Posterior cingulate gyrus (tissue), 11 donors: ENCODE measurements at places on chromosomes 7 and 10.

GRCh38 chr10:4310172-4310571 is 515.8 kb upstream of the AKR1E2 start:
- no peak for DNase-seq

DNA sequence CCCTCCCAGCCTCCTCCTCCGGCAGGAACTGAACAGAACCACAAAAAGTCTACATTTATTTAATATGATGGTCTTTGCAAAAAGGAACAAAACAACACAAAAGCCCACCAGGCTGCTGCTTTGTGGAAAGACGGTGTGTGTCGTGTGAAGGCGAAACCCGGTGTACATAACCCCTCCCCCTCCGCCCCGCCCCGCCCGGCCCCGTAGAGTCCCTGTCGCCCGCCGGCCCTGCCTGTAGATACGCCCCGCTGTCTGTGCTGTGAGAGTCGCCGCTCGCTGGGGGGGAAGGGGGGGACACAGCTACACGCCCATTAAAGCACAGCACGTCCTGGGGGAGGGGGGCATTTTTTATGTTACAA is 83.3 kb downstream of the PAX2 start:
- DNase-seq: no peak

- DNase-seq: peak; percentile 40
These were observed at the start of gene PTPRE for GRCh38 chr10:127906548-127907377. TSS of gene PTPRE (plus strand) at chr10:127907103. CDS start at chr10:128040882, 133,779 bp downstream.

DNA sequence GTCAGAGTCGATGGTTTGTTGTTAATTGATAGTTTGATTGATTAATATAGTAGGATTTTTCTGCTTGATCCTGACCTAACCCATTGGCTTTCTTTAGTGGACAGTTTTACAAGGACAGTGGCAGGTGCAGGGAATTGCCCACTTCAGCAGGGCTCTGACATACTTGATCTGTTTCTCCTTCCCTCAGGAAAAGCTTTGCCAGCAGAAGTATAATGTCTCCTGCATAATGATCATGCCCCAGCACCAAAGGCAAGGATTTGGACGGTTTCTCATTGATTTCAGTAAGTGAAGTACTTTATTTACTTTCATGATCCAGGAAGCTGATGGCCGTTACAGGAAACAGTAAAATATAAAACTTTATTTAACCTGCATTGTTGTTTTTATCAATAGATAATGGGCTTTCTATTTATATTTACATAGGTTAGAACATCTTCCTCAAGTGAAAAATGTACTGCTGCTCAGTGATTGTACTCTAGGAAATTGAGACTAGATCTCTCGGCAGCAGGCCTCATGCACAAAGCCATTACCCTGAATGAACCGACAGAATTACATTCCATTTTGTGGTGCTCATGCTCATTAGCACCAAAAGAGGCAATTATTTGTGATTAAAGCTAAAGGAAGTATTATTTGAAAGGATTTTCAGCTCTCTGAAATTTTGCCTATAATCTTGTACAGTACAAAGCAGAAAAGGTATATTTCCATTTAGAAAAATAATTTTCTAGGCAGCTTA is 122.5 kb upstream of the SAMD8 start:
- no peak for DNase-seq

GRCh38 chr7:144670218-144670617 is 165.6 kb downstream of the TPK1 start:
- DNase-seq: no peak

DNA sequence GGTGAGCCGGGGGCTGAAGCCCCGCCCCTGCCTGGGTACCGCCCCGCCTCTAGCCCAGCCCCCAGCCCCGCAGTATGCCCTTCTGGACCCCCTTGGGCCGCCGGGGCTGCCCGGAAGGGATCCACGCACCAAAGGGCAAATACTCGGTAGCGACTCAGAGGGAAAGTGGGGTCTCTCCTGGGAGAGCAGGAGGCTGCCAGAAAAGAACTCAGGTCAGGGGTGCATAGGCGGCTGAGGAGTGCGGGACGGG is 796 bp downstream of the FBXL15 start:
- no peak for DNase-seq

GRCh38 chr7:38524786-38525185 is 106.4 kb downstream of the AMPH start:
- DNase-seq: no peak

DNA sequence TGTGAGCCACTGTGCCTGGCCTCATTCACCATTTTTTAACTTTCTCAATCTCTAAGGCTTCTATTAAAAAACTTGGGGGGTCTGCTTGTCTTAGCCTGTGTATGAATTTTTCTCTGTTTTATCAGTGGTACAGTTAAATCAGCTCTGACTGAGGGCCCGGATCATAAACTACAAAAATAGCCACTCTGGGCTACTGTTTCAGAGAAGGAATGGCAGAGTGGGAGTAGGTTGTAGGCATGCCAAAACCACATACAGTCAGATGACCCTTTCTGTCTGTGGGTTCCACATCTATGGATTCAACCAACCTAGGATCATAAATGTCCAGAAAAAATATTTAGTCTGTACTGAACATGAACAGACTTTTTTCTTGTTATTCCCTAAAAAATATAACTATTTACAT is 21.3 kb downstream of the TBC1D12 start:
- DNase-seq: no peak

DNA sequence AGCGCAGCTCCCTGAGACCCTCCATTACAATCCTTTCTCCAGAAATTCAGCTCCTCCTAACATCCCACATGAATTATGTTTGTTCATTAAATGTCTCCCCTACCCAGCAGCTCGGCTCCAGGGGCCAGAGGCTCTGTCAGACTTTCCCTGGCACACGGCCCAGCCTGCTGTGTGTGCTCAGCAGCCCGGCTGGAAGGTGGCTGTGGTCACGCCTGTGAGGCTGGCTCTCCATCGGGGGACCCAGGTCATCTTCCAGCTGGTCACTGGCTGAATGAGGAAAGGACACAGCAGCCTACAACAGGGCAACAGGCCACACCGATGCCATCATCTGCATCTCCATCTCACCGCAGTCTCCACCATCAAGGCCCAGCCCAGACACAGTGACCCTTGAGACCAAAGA is 219.8 kb downstream of the MAD1L1 start:
- DNase-seq: no peak

DNA sequence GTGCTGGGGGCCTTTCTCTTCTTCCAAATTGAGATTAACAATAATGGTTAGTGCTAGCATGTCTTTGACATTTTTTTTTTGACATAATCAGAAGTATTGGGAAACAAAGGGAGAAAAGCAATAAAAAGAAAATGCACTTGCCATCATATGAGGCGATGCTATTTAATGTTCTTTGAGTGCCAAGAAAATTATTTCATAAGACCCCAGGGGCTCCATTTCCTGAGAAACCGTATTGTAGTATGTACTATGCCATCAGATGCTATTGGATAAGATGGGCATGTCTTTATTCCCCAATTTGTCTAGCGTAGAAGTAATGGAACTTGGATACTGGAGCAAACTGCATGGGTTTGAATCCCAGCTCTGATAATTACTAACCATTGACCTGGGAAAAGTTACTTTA is 408.9 kb downstream of the ADRA2A start:
- no peak for DNase-seq

DNA sequence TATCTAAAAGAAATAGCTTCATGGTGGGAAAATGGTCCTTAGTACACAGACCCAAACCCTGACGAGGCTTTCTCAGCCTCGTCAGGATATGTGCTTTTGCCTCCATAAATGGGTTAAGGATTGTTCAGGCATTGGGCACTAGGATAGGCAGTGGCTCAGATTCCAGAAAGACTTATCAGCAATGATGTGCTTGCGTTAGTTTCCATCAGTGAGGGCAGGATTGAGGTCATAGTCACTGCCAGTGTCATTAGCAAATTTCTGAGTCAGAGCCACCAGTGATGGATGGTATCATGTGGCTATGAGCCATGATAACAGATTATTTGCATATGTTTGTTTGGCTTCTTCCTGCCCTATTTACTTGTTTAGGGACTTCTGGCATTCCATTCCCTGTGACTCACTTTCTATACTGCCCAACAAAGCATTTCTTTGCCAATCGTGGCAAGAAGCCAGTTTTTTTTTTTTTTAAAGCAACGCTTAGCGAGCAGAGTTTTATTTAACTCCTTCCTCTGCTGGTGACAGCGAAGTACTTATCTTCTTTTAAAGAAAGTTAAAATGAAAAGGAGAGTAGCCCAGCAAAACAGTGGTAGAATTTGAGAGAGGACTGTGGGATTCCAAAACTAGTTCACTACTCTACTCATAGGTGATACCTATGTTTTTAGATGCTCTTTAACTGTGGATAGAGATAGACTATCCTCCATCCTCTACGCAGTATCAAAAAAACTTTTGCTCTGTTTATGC is 44.4 kb downstream of the MYPN start:
- DNase-seq: no peak

DNA sequence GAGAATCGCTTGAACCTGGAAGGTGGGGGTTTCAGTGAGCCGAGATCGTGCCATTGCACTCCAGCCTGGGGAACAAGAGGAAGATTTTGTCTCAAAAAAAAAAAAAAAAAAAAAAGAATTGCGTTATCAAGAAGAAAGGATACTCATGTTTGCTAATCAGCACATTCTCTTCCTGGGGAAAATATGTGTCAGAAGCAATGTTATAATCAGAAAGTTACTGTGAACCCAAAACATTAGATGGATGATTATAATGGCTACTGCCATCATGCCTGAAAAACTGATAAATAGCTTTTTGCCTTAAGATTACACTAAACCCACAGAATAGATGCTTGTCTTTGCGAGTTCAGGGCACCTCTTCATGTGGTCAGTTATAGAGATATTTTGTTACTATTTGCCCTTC is 24.3 kb upstream of the GNAI1 start:
- DNase-seq: no peak

- no peak for DNase-seq
These were observed 52.6 kb downstream of the CHST3 start for GRCh38 chr10:72016608-72017300.

- DNase-seq: no peak
These were observed 365.7 kb upstream of the SEMA3C start for GRCh38 chr7:81284576-81284975.

- no peak for DNase-seq
These were observed 40.0 kb upstream of the EIF4H start for GRCh38 chr7:74134117-74134620.

GRCh38 chr10:15045380-15045779 is 1.6 kb downstream of the OLAH start:
- no peak for DNase-seq

DNA sequence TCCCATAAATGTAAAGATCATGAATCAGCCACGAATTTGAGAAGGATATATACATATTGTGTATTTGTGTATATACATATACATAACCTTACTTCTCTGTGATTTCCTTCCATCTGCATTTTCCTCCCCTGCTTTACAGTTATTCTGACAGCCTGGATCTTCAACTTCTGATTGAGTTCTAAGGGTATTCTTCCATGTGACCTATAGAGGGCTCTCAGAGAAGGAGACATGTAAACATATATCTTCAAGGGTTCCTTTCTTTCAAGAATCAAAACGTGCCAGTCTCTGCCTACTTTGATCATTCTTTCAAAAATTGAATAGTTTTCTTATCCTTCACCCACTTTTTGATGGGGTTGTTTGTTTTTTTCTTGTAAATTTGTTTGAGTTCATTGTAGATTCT is 453.7 kb upstream of the POT1 start:
- no peak for DNase-seq

DNA sequence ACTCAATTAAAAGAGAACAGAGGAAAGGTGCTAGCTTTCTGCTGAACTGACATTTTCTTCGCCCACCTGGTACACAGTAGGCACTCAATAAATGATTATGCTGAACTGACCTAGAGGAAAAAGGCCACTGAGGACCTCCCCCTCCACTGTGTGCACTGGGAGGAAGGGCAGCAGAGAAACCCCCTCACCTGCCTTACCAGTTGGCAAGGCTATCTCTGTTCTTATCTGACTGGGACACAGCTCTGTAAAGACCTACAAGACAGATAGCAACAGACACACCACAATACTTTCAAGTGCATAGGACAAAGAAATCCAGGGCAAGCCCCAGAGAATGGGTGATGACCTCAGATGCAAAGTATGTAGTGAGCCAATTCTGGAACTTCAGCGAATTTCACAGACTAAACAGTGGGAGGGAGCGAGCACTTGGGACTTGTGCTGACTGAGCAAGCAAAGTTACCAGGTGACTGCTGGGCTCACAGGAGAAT is 30.4 kb downstream of the PDLIM1 start:
- no peak for DNase-seq

- DNase-seq: peak; percentile 67
These were observed 36.3 kb upstream of the SH2D4B start for GRCh38 chr10:80501381-80501912.

DNA sequence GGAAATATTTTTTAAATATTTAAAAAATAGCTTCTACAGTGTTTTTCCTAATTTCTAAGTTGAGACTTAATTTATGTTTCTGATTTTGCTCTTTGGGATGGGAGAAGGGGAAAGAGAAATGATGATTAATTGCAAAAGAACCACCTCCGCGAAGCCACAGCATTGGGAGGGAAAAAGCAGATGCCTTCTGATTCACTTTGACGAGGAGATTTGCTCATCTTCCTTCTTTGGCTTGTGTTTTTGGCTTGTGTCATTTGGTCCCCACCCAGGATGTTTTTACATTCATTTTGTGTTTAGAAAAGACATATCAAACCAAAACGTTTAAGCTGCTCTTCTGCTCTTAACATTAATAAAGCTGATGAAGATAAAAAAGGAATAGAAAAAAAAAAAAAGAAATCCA is 121.7 kb downstream of the MACC1 start:
- no peak for DNase-seq

DNA sequence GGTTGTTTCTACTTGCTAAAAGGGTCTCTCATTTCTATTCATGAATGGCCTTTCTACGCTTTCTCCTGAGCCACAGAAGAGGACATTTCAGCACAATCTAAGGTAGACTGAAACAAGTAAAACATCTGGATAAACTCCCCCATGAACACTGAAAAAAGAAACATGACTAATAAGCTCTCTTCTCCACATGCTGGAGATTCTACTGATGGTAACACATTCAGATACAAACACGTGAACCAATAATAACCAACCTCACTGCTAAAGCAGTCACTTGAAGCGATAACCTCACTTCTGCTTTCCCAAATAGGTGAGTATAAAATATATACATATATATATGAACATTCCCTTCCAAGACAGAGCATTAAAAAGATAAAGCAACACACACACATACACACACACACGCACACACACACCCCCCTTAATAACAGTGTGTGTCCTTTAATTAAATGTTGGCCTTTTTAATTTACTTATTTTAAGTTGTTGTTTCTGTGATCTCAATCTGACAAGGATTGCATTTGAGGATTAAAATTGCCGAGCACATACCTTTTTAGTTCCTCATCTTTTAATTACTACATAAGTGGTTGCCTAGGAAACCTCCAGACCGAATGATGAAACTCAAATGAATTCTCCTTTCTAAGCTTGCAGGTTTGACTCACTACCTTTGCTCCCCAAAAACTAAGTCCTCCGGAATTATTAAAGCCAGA is 292.4 kb upstream of the KLF14 start:
- no peak for DNase-seq

- DNase-seq: peak; percentile 72
These were observed 99.7 kb downstream of the TNS3 start for GRCh38 chr7:47482013-47482875.

DNA sequence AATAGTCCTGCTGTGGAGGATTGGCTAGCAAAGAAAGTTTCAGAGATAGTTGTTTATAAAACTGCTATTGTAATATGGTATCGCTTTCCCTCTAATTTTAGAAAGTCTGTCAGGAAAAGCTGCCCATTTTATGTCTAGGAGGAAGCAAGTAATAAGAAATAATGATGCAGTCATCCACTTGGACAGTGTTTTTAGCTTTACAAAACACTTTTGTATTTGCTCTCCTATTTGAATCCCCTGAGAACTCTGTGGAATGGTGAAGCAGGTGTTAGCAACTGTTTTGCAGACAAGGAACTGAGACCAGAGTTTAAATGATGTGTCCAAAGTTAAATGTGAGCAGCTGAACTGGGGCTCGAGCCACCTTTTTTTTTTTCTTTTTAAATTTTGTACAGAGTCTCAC is 455.8 kb downstream of the XPNPEP1 start:
- DNase-seq: no peak
